Lower leg skin (tissue), 4 donors: ENCODE measurements at places on chromosomes 13 and 19. TPM values are rescaled to one million over a fixed set of nuclear protein-coding genes. Genes with fewer than 3 reads are reported as not detected.

DNA sequence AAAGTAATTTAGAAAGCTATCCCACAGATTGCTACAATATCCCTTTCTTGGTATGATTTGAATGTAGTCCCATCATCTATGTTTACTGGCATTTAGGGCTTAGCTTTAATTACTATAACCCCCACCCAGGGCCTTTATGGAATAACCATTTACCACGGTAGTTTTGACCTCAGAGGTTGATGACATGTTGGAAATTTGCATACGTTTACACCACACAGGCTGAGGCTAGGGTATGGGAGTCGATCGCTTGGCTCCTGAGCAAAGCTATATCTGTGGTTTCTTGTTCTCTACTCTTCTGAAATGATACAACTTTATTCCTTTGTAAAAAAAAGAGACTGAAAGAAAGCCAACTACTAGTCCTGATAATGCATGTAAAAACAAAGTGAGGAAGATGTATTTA is 28.2 kb upstream of the RFC3 start:
- no peak for DNase-seq

GRCh38 chr13:35914662-35915061 is 216.5 kb downstream of the DCLK1 start:
- no peak for DNase-seq

GRCh38 chr19:11091703-11092153 is 2.5 kb downstream of the LDLR start:
- peak; percentile 94 for DNase-seq

DNA sequence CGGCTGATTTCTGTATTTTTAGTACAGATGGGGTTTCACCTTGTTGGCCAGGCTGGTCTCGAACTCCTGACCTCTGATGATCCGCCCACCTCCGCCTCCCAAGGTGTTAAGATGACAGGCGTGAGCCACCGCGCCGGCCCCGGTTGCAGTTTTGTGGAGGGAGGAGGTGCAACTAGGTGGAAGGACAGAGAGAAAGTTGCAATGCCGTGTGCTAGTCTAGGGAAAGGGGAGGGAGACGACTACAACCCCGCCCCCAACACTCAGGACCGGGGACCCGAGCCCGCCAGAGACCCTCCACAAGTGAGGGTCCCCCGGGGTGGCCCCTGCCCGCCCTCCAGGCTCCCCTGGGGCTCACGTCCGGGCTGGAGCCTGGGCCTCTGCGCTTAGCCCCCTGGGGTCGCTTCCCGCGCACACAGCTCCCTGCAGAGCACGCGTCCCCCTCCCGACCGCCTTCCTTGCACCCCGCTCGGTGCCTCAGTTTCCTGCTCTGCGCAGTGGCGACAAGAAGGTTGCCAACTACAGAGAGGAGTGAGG is 1.2 kb upstream of the ARID3A start:
- DNase-seq = no peak

GRCh38 chr19:54366811-54367210 is 2.1 kb upstream of the LAIR1 start:
- no peak for DNase-seq

- DNase-seq = no peak
Measured at GRCh38 chr13:91050970-91051369, 296.5 kb upstream of the MIR17HG start.

The DAZAP1 gene
- 57.5 TPM for total RNA-seq
